HCT116 (cell line): ENCODE measurements at places on chromosomes 4 and X. TPM values are rescaled to one million over a fixed set of nuclear protein-coding genes. Genes with fewer than 3 reads are reported as not detected.

The HSD17B10 gene
- 94.4 TPM for total RNA-seq

The GK gene
- 4.3 TPM for total RNA-seq

The PHOX2B gene
- not detected for total RNA-seq

DNA sequence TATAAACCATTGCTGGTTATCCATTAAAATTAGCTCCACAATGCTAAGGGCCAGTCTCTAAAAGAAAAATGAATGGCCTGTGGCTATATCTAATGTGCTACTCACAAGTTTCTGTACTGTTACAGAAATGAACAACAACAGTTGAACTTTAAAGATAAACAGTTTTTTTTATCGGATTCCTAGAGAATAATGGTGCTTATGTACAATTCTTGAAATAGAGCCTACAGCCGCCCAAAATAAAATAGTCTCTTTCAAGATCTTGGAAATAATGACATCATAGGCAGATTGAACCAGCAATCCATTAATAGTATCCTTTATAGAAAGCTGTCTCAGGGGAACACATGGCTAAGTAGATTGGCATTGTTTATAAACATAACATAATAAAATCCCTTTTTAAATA lies 23.4 kb downstream of the PAK3 start:
- DNase-seq: no peak

DNA sequence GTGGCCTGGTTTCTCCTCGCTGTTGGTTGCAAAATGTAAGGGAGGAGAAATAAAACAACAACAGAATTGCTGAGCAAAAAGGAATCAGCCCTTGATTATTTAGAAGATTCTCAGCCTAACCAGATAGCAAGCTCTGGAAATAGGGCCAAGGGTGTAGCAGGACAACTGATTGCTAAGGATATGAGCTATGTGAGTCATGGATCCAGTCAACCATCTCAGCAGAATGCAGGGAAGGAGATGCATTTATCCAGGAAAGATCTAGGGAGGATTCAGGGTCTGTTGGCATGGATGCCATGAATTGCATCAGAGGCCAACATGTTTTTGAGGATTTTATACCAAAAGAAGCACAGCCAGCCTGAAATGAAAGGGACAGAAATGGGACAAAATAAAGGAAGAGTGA lies 2.2 kb upstream of the XAGE3 start:
- no peak for DNase-seq

DNA sequence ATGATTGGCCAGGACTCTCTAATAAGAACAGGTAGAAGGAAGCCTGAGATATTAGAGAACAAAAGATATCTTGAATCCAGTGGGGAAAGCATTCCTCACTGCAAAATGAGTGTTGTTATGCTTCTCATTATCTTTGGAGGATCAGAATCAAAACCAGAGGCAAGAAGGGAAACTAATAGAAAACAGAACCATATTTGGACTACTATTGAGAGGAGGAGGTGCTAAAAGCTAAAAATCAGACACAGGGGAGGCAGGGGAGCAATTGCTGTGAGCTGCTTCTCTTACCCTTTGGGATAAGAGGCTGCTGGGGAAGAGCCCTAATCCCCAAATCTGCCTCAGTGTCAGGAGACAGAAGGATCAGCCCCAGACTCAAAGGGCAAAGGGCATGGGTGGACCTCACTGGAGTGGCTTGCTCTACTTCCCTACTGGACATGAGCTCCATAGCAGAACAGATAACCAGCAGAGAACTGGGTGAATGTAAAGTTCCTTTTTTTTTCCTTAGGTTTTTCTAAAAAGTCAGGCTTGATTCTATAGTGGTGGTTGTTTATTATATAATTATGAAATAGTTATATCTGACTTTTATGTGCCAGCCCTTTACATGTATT lies 60.1 kb downstream of the SEPTIN11 start:
- no peak for DNase-seq

DNA sequence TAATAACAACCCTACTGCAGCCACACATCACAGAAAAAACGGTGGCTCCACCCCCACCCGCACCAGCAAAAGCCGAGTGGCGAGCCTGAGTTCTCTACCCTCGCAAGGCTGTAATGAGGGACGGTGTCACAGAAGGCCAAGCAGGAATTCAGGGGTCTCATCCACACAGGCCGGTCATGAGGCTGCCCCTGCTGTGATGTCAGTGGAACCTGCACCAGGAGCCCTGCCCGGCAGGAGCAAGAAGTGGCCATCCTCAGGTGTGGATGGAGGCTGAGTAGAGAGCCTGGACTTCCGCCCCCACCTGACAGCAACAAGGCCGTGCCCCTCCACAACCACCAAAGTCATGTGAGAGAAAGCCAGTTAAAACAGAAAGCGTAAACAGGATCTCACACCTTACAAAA lies 20.6 kb downstream of the LYAR start:
- DNase-seq: no peak

GRCh38 chrX:119475389-119476101 lies 7.3 kb downstream of the SLC25A5 start:
- no peak for DNase-seq

DNA sequence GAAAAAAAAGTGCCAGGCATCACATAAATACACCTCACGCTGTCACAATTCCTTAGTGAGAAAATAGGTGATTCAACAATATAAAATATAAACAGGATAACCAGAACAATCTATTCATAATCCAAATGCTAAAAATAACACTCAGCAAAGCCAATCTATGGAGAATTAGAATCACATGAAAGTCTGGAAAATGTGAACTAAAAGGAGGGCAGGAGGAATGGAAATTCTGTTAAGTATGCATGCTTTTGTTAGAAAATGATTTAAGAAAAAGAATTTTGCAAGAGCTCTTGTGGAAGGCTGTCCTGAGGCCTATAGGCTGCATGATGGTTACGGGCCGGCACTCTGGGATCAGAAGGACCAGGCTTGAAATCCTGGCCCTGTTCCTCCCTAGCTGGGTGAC lies 70.6 kb upstream of the PROM1 start:
- no peak for DNase-seq

- peak; percentile 68 for DNase-seq
These were observed 65.8 kb downstream of the RASGEF1B start for GRCh38 chr4:81405900-81406401.

GRCh38 chr4:53235547-53235946 lies 130.3 kb downstream of the SCFD2 start:
- no peak for DNase-seq

DNA sequence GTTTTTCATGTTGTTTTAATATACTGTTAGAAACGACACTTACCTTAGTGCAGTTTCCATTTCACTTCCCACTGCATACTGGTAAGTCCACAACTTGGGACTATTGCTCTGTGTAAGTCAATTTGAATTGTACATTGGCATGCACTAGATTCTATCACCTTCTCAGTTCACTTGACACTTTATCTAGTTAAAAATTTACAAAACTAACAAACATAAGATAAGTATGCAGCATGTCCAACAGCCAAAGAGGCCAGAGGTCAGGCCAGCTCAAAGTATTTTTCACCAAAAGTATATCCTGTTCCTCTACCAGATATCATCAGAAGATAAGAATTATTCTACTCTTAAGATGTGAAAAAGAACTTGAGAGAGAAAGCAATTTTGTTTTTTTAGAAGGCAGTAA lies 75.9 kb downstream of the QRFPR start:
- DNase-seq: no peak

DNA sequence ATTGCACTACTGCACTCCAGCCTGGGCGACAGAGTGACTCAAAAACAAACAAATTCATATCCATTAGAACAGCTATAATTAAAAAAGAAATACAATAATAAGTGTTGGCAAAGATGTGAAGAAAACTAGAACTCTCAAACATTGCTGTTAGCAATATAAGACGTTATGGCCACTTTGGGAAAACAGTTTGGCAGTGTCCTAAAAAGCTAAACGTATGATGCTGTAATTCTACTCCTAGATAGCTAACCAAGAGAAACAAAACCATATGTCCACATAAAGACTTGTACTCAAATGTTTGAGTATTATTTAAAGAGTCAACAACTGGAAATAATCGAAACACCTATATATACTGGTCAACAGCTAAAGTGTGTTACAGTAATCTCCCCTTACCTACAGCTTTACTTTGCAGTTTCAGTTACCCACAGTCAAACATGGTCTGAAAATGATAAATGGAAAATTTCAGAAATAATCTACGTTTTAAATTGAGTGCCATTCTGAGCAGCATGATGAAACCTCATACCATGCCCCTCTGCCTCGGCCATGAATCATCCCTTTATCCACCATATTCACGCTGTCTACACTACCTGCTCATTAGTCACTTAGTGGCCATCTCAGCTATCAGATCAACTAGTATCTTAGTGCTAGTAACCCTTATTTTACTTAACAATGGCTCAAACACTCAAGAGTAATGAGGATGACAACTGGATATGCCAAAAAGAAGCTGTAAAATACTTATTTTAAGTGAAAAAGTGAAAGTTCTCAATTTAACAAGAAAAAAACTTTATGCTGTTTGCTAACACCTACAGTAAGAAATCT lies 4.9 kb downstream of the ELF2 start:
- DNase-seq: no peak

GRCh38 chrX:41164449-41164848 lies 79.2 kb downstream of the USP9X start:
- no peak for DNase-seq

- DNase-seq: no peak
These were observed 2.4 kb downstream of the HADH start for GRCh38 chr4:107991945-107992630.

DNA sequence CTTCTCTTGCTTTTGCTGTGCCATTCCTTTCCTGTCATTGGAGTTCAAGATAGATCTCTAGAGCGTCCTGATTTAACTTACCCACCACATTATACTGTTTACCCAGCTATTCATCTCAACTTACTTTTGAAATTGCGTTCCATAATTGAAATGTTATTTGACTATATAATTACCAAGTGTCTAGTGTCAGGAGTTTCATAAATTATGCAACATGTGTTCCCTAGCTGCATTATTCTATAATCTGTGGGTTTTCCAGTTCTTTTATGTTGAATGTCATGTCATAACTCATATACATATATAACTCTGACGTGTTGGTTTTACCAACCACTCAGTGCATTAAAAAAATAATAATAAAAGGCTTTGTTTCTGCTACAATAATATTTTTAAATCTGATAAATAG lies 285.9 kb upstream of the ARSJ start:
- DNase-seq: no peak

DNA sequence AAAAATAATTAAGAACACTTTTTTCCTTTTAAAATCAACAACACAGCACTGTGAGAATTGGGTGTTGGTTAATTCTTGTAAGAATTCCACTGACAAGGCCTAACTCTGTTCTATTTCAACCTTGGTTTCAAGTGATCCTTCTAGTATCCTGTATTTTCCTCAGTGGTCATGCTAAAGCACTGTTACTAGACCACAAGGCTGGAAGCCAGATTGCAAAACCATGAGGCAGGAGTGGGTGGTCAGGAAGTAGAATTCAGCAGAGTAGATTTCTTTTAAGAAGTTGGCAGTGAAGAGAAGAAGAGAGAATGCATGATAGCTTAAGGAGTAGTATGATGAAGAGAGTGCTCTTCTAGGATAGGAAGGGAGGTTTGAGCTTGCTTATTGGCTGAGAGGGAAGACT lies 71.6 kb upstream of the LEF1 start:
- no peak for DNase-seq

DNA sequence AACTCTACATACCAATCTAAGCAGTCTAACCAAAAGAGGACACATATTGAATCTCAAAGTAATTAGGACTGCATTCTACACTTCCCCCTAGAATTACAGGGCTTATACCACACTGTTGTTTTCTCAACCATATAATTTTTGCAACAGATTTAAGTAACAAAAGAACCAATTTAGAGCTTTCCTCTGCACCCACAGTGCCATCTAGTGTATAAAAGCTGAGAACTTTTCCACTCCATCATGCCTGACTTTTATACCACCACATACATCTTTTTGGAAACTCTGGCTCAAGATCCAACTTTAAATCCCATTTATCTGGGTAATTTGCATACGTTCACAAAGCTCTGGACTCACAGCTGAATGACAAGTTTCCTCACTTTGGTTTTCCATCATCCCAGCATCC lies 99.5 kb downstream of the EFHC2 start:
- peak; percentile 12 for DNase-seq

DNA sequence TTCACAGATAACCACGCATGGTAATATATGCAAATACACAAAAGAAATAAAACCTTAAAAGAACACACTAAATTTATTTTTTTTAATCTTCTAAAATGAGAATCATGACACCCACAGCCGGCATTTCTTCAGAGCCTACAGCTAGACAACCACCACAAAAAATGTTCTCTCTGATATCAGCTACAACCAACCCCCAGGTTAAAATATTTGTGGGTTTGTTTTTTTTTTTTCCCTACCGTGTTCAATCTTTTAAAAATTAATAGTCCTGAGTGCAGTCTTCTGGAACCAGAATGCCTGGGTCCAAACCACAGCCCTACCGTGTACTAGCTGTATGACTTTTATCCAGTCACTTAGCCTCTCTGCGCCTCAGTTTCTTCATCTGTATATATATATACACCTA lies 36.0 kb downstream of the MAML3 start:
- DNase-seq: no peak

GRCh38 chr4:61714387-61714911 lies 514.3 kb downstream of the ADGRL3 start:
- DNase-seq: no peak

DNA sequence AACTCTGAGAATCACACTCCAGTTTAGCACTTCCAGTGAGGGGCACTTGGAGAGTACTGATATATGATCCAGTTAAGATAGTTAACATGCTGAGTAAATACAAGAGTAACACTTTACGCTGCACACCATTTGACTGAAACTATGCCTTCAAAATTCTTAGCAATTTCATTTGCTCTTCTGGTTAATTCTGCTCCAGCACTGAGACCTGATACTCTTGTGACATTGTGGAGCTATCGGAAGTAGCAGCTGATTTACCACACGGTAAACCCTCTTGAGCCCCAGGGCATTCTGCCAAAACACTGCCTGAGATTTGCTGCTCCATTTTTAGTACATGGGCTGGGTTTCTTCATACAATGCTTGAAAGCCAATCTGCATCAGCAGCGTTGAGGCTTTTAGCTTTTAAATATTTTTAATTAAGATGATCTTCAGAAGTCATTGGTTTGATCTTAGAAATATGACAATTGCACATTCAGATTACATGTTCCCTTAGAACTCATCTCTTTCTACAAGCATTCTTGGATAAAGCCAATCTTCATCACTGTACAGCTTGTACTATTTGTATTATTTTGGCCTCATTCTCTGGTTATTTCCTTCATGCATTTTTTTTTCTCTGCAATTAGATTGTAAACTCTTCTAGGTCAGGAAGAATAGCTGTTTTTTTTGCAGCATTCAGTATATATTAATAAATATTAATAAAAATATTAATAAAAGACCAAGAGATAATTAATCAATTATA lies 67.8 kb upstream of the ETNPPL start:
- no peak for DNase-seq

GRCh38 chr4:137608085-137608484 lies 75.8 kb upstream of the PCDH18 start:
- DNase-seq: no peak

GRCh38 chrX:58025979-58026378 lies 115.7 kb upstream of the ZXDA start:
- peak; percentile 26 for DNase-seq
